ENCODE measurements at places on chromosomes 12 and 14.

- no peak for DNase-seq
Observed at GRCh38 chr12:48978291-48978740, at the start of gene WNT1. TSS of gene WNT1 (plus strand) at chr12:48978322. CDS start at chr12:48978651, 329 bp downstream.

GRCh38 chr12:113298861-113299545 is 35.9 kb downstream of the SLC8B1 start:
- no peak for DNase-seq

DNA sequence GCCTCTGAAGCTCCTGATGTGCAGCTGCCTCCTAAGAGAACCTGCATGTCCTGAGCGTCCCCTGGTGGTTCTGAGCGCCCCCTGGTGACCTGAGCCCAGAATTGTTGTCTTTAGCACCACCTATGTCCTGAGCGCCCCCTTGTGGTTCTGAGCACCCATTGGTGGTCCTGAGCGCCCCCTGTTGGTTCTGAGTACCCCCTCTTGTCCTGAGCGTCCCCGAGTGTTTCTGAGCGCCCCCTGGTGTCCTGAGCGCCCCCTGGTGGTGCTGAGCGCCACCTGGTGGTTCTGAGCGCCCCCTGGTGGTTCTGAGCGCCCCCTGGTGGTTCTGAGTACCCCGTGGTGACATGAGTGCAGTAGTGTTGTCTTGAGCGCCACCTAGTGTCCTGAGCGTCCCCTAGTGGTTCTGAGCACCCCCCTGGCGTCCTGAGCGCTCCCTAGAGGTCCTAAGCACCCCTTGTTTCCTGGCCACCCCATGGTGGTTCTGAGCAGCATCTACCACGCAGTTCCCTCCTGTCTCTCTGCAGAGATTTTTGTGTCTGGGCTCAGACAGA is 782.5 kb downstream of the TMEM121 start:
- DNase-seq, result peak; percentile 60

GRCh38 chr12:89943463-89943862 is 234.8 kb upstream of the ATP2B1 start:
- no peak for DNase-seq

GRCh38 chr14:44384093-44384492 is 123.0 kb downstream of the FSCB start:
- DNase-seq, result no peak

- DNase-seq, result no peak
Observed at GRCh38 chr14:22096514-22096895, 422.9 kb upstream of the OR4E1 start.

Data from T-helper 1 cell (primary cell).